Forelimb muscle (tissue), 1 donor: ENCODE measurements at places on chromosomes 1 and 21. TPM values are rescaled to one million over a fixed set of nuclear protein-coding genes. Genes with fewer than 3 reads are reported as not detected.

DNA sequence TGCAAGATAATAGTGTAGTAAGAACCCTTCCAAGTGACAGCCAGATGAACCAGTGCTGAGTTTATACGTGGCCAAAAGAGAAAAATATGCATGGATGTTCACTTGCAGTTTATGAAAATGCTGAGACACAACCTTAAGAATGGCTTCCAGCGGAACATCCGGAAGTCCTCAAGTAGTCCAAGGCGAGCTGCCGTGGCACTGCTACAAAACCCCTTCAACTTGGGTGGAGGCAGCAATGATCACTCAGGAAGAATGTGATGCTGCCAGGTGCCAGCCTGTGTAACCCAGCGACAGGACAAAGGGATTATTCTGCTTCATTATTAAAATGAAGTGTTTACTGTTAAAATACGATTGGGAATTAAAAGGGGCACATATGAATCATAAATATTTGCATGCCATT lies 179.6 kb downstream of the RUNX1 start:
- no peak for DNase-seq

DNA sequence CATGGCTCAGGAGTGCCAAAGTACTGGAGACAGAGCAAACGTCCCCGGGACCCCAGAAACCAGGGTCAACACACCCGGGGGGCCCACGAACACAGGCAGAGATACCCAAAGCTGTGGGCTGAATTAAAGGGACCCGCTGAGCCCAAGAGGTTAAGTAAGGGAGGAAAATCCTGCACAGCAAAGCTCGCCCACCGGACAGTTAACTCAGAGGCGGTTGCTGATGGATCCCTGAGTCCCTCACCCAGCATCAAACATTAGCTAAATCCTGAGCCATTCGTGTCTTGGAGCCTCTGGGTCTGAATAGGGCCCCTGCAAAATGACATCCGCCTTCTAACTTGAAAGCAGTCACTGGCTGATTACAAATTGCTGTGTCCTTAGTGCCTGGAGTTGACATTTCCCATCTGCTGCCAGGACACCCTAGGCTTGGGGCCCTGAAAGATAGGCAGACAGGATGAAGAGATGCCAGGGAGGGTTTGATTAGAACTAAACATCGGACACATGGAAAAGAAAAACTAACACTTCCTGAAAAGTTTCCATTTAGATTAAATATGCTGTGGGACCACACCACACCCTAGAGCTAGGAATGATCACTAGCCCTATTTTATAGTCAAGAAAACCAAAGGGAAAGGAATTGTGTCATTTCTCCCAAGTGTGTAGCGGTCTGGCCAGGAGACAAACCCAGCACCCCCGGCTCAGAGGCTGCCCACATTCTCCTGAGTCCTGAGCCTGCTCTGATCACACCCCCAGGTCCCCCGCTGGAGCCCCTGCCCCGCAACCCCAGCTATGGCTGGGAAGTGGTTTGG lies 239.3 kb downstream of the NPHP4 start:
- DNase-seq = no peak

The CASQ1 gene
- 1,211 TPM for polyA plus RNA-seq

DNA sequence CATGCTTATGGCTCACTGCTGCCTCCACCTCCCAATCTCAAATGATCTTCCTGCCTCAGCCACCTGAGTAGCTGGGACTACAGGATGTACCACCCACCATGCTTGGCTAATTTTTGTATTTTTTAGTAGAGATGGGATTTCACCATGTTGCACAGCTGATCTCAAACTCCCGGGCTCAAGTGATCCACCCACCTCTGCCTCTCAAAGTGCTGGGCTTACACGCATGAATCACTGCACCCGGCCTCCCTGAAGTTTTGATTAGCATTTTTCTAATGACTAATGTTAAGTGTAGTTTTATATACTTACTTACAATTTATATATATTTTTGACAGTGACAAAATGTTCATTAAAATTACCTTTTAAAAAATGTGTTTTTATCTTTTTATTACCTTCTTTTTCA lies 41.1 kb downstream of the ZNF678 start:
- no peak for DNase-seq

The KRTAP13-2 gene
- not detected for polyA plus RNA-seq

GRCh38 chr1:110412576-110412975 lies 5.1 kb upstream of the LAMTOR5 start:
- no peak for DNase-seq
